ENCODE measurements at places on chromosomes 16 and 17.

DNA sequence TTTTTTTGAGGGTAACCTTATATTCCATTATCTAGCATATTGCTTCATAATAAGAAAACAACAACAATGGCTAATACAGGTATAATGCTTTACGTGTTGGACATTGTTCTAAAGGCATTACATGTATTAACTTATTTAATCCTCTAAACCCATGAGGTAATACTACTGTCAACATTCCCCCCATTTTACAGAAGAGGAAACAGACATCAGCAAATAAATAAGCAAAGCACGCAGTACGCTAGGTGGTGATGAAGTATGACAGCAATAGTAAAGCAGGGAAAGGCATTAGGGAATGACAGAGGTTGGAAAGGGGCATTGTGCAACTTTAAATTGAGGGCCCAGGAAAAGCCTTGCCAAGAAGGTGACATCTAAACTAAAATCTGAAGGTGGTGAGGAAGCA is 4.6 kb downstream of the ANKRD40 start:
- DNase-seq: no peak

GRCh38 chr17:2212400-2212981 is 91.1 kb downstream of the SMG6 start:
- DNase-seq: no peak

GRCh38 chr16:8408855-8409567 is 181.3 kb downstream of the TMEM114 start:
- no peak for DNase-seq

DNA sequence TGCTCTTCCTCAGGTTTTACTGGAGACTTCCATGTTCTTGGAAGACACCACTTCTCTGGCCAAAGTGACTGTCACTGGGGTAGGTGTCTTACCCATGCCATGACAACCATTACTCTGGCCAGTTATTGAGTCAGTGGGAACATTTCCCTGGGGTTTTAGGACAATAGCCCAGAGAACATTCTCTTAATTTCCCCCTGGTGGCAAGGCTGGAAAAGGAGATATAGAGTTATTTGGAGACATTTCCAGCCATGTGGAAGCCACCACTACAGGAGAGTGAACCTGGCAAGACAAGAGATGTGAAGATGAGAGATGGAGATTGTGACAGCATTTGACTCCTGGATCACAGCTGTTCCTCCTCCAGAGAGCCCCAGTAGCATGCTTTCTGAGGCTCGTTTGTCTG is 106.2 kb downstream of the CDK5R1 start:
- no peak for DNase-seq

- DNase-seq: no peak
Measured at GRCh38 chr16:23855010-23855409, 19.2 kb downstream of the PRKCB start.

- DNase-seq: no peak
Measured at GRCh38 chr17:64231567-64232141, 31.4 kb downstream of the TEX2 start.

DNA sequence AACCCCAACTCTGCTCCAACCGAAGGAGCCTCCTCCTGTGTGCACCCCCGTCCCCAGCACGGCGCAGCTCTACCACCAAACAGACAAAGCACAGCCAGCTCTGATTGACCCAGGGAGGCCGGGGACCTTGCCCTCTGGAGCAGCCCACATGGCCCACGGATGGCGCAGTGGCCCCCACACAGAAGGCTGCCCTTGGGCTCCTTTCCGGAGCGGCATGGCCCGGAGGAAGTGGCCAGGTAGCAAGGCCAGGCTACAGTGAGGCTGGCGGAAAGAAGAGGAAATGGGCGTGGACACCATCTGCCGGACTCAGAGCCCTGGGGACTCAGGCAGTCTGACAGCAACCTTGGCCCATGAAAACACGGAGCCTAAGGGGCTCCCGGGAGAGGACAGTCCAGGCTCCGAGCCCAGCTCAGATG is 19.9 kb upstream of the ZC3H18 start:
- DNase-seq: no peak

GRCh38 chr17:65039336-65039988 is 17.1 kb downstream of the GNA13 start:
- no peak for DNase-seq

- no peak for DNase-seq
Measured at GRCh38 chr17:68468788-68469187, 11.5 kb upstream of the WIPI1 start.

DNA sequence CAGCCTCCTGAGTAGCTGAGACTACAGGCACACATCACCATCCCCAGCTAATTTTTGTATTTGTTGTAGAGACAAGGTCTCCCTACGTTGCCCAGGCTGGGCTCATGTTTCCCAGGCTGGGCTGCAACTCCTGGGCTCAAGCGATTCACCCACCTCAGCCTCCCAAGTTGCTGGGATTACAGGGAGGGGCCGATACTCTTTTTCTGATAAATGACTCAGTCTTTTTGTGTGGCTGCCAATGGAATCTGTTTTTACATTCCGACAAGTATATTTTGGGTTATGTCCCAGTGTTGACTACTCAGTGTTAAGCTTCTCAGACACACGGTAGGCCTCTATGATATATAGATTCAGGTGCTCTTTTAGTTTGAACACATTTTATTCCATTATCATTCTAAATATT is 58.1 kb downstream of the SLFN11 start:
- no peak for DNase-seq

DNA sequence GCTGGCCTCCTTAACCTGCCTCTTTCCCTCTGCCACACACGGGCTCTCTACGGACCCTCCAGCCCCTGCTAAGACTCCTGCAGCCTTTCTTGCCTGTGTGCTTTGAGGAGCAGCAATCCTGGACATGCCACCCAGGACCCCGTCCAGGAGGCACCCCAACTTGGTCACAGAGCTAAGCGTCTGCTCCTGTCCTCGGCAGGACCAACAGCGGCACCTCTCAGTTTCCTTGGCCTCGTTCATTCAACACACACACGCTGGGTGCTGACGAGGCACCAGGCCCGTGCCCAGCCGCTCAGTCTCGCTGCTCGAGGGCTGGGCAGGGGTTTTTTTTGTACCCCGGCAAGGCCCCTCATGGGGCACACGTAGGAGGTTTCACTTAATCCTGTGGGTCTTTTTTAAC is 15.2 kb downstream of the RPH3AL start:
- DNase-seq: no peak

GRCh38 chr16:83392743-83393142 is 415.0 kb upstream of the HSBP1 start:
- DNase-seq: no peak

DNA sequence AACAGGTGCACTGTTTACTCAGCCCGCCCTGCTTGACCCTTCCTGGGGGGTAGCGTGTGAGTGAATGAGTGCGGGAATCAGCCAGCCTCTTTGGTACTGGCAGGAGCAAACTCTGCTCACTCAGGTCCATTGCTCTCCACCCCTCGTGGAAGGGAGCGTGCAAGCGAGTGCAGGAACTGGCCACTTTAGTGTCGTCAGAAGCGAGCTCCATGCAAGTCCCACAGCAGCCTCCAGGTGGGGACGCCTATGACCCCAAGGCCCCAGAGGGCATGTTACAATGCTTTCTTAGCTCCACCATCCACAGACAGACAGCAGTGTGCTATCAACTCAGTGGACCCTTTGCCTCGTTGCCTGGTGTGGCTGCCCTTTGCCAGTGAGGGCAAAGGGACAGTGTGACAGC is 1025.1 kb upstream of the CDH8 start:
- DNase-seq: no peak

DNA sequence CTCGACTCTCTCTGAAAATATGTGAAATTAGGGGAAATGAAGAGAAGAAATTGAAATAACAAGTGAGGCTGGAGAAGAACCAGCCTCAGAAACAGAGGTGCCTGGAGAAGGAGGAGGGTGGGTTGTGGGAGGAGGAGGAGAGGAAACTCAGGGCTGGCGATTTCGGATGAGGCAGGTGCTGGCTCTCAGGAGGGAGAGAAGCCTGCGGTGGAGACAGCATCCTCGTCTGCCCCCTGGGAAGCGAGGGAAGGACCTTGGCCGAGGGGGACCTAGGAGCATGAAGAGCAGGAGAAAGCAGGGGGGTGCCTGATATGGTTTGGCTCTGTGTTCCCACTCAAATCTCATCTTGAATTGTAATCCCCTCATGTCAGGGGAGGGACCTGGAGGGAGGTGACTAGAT is 264.7 kb upstream of the TNRC6C start:
- DNase-seq: no peak

DNA sequence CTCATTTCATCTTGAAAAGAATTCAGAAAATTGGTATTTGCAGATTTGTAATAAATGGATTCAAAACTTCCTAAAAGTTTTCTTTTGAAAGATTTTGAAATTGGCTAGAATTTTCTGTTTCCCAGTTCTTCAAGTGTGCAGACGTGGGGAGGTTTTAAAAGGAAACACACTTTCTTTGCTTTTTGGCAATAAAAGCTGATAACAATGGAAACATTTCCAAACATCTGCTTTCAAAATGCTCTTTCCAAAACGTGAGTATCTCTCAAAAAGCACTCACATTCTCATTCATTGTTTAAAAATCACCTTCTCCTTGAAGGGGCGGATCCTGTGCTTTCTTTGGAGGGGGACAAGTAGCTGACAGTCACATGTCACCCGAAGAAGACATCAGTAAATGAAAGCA is 8.6 kb upstream of the GSG1L start:
- DNase-seq: no peak

GRCh38 chr17:49596613-49597244 is 21.1 kb downstream of the NXPH3 start:
- DNase-seq: no peak

DNA sequence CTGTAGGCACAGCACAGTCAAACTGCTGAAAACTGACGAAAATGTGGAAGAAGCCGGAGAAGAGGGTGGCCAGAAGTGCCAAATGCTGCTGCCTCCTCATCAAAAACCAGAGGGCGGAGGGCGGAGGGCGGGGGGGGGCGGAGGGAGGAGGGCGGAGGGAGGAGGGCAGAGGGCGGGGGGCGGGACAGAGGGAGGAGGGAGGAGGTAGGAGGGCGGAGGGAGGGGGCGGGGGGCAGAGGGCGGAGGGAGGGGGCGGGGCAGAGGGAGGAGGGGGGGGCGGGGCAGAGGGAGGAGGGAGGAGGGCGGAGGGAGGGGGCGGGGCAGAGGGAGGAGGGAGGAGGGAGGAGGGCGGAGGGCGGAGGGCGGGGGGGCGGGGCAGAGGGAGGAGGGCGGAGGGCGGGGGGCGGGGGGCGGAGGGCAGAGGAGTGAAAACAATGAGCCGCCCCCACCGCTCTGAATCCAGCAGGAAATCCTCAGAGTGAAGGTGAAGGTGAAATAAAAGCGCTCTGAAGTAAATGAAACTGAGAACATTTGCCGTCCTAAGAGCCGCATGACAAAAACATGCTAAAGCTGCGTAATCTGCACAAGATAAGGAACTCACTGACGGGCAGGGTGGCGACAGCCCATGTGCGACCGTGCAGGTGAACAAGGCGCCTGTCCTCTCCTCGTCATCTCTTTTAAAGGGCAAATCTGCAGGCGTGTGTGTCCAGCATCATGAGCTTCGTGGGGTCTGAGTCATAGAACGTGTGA is 22.6 kb upstream of the CBFA2T3 start:
- DNase-seq: no peak

GRCh38 chr16:76278980-76279379 is 1.8 kb downstream of the CNTNAP4 start:
- DNase-seq: peak; percentile 45

GRCh38 chr17:40518401-40519088 is 17.1 kb upstream of the TNS4 start:
- no peak for DNase-seq

- DNase-seq: no peak
Measured at GRCh38 chr16:81035975-81036750, 521 bp downstream of the ATMIN start.

- DNase-seq: no peak
Measured at GRCh38 chr17:76716839-76717215, 6.1 kb upstream of the MXRA7 start.

DNA sequence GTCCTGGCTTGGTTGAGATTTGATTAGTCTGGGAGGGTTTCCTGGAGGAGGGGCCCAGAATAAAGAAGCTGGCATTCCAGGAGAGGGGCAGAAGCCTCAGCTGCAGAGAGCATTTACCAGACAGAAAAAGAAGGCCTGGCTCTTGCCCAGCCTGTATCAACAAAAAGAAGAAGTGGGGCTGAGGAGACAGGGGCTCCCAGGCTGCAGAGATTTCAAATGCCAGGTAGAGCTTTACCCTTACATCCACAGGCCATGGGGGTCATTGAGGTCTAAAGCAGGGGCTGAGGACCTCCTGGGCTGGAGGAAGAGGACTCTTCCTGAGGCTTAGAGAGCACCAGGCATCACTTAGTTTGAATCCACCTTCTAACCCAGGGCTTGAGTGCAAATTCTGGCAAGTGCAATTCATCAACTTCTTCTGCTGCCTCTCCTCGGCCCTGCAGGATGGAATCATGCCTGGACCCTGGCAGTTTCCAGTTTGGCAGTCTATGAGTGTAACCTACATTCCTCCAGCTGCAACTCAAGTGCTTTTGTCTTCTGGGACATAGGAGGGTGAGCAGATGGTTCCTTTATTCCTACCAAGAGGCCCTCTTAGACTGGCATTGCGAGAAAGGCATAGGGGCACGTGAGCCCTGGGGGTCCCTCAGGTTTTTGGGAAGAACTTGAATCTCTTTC is 15.3 kb downstream of the CA7 start:
- DNase-seq: no peak

DNA sequence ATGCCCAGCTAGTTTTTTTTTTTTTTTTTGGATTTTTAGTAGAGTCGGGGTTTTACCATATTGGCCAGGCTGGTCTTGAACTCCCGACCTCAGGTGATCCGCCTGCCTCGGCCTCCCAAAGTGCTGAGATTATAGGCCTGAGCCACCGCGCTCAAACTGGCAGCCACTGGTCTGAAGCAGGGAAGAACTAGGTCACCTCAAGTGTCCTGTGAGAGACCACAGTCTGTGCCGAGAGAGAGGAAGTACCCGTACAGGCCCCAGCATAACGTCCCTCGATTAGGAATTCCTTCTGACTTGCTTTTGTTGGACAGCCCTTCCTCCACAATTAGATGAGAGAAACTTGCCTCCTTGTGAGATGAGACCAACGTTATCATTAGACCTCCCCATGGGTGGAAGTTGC is 13.7 kb upstream of the CD300E start:
- DNase-seq: no peak

DNA sequence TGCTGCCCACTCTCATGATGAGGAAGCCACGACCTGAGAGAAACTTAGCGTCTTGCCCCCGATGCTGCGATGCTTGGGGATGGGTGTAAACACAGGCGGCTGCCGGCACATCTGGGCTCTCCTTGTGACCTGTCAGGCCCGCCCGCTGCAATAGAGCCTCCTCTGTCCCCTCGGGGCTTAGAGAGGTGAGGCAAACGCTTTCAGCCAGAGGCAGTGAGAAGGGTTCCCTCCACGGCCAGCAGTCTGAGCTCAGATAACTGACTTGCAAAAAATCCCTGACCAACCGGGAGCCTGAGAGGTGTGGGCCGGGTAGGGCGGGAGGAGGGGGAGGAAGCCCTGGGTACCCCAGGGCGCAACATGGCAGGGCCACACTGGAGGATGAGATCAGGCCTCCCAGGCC is 260.6 kb downstream of the C16orf95 start:
- no peak for DNase-seq

GRCh38 chr17:8409966-8410882 is 12.6 kb upstream of the RNF222 start:
- DNase-seq: peak; percentile 81

DNA sequence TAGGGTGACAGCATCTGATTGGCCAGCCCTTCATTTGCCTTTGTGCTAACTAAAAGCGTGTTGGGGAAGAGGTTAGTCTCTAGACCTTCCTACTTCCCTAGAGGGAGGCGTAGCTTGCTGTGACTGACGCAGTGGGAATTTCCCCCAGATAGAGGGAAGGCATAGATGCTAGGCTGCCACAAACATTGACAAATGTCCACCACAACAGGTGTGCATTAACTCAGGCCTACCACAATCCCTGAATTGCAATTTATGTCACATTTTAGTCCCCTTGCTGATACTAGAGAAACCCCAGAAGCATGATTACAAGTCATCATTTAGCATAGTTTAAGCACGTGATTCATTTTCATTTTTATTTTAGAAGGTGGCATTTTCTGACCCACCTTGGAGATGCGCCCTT is 76.3 kb upstream of the WSB1 start:
- no peak for DNase-seq

All from NCI-H2227 treated with DMSO at 0.1 percent for 48 hours (cell line).